ENCODE measurements at places on chromosomes 1 and 21. TPM values are rescaled to one million over a fixed set of nuclear protein-coding genes. Genes with fewer than 3 reads are reported as not detected.

DNA sequence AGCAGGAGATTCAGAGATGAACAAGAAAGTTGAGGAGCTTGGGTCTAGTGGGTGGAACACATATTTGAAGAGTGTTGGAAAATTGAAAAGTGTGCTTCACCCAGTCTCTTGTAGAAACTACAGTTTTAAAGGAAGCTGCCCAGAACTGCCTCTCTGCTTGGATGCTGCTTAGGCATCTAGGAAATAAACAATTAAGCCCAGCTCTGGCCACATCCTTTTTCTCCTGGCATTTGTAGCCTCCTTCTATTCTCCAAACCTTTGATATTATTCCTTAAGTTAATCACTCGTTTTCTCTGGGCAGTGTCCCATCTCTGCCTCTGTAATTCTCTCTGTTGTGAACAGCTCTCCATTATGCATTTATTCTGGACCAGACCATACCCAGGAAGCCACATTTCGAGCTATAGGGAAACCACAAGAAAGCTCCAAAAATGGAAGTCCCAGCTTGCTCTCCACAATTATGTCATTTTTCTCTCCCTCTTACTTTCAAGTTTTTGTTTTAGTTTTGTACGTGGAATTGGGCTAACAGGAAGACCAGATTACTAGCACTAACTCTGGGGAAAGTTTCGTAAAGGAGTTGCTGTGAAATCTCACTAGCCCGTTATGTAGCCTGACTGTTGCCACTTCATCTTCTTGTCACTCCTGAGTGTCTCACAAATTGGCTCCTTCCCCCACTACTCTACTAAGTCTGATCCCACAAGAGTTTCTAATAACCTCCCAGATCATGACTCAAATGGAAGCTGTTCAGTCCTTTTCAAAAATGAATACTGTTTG is 102.2 kb downstream of the NTMT2 start:
- no peak for DNase-seq

Gene FNBP1L
- 14.9 TPM for total RNA-seq

Gene CIART
- total RNA-seq: 2.0 TPM

Gene APCS
- not detected for total RNA-seq

- DNase-seq: no peak
Observed at GRCh38 chr1:241332037-241332409, 25.0 kb downstream of the RGS7 start.

Gene NCAM2
- total RNA-seq: 1.8 TPM

DNA sequence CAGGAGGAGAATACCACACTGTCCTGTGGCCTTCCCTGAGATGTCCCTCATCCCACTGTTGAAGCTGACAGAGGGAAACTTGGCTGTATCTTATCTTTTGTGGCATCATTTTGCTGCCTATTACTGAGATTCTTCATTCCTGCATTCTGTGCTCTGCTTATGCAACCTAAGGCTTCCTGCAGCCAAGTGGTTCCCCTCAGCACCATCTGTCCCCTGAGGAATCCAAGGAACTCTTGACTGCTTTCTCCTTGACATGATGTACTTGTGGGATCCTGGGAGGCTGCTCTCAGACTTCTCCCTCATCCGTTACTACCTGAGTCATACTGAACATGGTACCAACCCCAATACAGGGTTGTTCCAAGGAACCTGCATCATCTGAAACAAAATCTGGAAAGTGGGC is 21.1 kb upstream of the RIMKLA start:
- DNase-seq: no peak

DNA sequence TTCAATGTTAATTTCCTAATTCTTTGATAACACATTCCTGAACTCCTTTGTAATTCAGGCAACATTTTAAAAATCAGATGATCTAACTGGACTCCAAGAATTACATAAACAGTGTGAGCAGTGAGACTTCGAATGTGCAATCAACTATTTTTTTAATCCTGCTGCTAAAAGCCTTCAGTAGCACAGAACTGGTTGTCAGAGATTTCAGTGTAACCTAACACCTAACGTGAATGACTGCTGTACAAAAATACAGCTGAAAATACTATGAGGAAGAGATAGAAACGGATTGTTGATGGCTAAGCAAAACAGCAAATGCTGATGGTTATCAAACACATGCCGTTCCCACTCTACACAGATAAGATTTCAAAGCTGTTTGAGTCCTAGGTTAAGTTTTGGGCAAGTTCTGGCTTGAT is 46.1 kb downstream of the APP start:
- peak; percentile 51 for DNase-seq

DNA sequence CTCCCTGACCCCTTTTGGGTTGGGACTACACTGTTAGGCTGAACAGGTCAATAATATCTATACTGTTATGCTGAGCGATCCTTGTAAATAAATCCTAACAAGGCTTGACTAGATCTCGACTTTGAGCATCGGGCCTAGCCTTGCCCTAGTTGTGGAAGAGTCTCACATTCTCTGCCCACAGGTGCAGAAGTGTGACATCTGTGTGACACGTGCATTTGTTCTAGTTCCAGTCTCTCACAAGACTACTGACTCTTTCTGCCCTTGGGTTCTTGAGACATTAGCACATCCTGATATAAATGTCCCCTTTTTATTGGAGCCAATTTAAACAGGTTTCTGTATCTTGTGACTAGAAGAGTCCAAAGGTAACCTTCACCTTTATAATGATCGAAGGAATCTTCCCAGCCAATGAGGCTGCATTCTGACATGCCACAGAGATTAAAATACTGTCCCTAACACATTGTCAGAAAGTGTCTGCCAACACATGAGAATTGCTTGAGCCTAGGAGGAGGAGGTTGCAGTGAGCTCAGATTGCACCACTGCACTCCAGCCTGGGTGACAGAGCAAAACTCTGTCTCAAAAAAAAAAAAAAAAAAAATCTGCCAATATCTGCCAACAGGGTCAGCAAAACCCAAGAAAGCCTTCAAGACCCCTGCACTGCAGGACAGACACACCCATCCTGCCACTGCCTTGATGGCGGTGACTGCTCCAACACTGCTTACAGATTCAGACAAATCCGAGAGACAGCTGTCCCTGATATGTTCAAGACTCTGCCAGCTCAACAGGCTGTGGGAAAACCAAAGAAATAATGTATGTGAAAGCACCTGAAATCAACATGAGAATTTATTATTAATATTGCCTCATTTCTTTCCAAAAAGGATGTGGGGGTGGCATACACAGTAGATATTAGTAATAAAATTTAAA is 56.5 kb upstream of the PSEN2 start:
- no peak for DNase-seq

Gene C1orf56
- 5.4 TPM for total RNA-seq

DNA sequence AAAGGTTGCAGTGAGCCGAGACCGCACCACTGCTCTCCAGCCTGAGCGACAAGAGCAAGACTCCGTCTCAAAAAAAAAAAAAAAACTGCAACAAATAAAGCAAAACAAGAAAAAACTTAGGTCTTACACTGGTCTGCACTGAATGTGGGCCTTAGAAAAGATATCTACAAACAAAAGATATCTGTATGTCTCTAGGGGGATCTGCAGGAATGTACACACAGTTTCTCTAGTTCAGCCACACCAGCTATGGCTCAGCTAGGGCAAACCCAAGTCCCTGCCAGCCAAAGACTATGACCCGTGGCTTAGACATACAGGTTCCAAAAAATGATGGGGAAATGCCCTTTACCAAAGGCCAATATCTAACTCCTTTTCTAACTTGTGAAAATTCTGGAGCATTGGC is 202.4 kb upstream of the KAZN start:
- no peak for DNase-seq

- no peak for DNase-seq
Observed at GRCh38 chr21:44408226-44408625, 47.1 kb upstream of the LRRC3 start.

Measured in myocyte (in vitro differentiated cells).